DMS53 (cell line): ENCODE measurements at places on chromosomes 11 and 22.

DNA sequence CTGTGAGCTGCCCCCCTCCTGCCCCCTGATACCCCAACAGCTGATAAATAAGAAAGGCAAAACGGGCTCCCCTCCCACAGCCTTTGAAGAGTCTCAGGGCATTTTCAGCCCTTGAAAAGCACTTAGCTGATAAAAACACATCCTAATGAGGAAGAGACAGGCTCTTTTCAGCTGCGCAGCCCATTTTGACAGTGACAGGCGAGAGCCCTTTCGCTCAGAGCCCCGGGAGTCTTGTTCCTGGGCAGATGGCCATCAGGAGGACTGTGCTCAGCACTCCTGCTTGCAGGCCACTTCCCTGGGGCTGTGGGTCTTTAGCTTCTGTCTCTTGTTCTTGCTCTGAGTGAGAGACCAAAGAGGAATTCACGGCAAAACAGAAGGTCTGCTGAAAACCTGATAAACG is 757.2 kb downstream of the BRD1 start:
- DNase-seq = no peak

- no peak for DNase-seq
Measured at GRCh38 chr11:45670386-45671135, 5.1 kb upstream of the CHST1 start.

DNA sequence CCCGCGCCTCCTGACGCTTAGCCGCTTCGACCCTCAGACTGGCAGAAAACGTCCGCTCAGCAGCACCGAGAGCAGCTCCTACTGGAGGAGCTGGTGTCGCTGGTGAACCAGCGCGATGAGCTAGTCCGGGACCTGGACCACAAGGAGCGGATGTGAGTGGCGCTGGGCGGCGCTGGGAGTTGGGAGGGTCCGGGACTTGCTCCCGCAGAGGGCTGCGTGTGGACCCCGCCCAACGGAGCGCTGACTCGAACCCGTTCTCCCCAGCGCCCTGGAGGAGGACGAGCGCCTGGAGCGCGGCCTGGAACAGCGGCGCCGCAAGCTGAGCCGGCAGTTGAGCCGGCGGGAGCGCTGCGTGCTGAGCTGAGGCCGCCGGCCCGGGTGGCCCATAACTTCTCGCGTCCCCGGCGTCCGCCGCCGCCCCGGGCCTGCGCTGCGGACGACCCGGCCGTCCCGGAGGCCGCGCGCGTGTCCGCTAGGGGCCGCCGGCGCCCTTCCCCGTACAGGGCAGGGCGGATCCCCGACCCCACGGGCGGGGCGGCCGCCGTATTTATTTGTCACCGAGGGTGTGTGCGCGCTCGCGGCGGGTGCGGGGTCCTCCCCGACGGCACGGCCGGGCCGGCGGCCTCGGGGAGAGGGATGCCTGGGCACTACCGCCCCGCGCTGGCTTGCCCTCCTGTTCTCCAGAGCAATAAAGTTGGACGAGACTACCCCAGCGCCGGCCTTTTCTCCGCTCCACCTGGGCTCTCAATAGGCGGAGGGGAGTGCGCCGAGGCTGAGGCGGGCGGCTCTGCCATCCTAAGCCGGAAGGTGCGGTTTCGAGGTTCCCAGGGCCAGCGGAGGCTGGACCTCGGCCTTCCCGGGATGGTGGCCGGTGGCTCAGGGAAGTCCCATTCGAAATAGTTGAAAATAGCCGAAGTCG is 3.4 kb downstream of the KCNK7 start:
- DNase-seq = peak; percentile 82

DNA sequence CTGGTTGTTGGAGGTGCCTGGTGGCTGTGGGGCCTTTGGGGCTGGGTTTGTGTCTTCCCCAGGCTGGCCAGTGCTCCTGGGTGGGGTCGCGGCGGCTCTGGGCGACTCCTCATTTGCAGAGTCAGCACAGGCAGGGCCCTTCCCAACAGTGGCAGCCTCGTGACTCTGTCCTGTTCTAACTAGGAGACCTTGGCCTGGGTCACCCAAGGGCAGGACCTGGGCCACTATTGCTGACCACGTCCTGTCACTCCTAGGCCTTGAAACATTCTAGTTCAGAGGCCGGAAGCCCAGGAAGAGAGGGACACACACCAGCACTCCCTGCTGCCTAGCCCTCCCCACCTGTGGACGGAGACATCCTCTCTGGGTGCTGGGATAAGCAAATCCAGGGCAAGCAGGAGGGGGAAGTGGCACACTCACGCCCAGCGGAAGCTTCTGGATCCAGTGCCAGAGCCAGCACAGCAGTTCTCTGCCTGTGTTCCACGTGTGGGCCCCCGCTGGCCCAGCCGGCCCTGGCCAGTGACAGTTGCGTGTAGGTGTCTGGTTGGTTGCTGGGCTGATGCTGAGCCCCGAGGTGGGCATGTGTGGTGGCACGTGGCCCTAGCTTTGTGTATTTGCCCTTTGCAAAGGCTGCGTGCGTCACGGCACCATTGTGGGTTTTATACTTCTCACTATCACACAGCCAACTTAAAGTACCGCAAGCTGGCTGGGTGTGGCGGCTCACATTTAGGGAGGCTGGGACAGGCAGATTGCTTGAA is 4.3 kb upstream of the CHID1 start:
- no peak for DNase-seq

DNA sequence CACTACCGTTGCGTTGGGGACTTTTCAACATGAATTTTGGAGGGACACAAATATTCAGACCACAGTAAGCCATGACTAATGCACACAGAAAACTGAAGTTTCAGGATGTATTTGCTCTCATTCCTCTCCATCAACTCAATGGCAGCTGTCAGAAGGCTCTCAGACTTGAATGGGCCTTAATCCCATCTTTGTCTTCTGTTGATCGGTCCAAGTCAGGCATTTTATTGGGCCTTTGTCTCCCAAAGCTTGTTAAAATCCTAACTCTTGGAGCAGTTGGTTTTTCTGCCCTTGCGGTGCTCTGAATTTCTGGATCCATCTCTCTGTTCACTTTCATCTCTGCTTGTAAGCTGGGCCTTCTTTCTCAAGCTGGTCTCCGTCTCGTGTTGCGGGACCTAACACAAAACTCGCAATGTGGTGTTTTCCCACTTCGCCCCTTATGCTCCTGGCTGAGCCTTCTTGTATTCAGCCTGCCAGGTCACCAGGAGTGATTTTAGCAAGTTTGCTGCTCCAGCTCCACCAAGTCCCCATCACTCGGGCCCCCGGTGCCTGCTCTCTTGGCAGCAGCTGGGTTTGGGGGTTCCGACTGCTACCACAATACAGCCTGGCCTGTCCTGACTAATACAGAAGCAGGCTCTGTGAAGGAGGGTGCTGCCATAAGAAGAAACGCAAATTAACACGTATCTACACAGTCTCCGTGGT is 27.0 kb downstream of the TSPAN32 start:
- no peak for DNase-seq

- DNase-seq = no peak
Measured at GRCh38 chr22:28541137-28541536, 138.5 kb downstream of the TTC28 start.

- peak; percentile 68 for DNase-seq
Measured at GRCh38 chr22:30694171-30694639, 469 bp upstream of the OSBP2 start.

GRCh38 chr11:130437848-130438247 is 9.4 kb upstream of the ADAMTS8 start:
- no peak for DNase-seq

- no peak for DNase-seq
Measured at GRCh38 chr11:17010851-17011420, 3.3 kb downstream of the PLEKHA7 start.

DNA sequence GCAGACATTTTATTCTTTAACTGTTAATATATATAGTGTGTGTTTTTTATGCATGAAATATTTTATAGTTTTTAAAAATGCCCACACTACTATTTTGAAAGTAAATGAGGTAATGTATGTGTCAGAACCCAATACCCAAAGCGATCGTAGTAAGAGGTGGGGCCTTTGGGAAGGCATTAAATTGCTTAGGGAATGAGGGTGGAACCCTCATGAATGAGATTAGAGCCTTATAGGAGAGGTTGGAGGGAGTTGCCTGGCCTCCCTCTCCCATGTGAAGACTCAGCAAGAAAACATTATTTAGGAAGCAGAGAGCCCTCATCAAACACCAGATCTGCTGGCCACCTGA is 11.1 kb downstream of the KLHL35 start:
- no peak for DNase-seq

- no peak for DNase-seq
Measured at GRCh38 chr11:70804139-70804837, 406.0 kb downstream of the CTTN start.

DNA sequence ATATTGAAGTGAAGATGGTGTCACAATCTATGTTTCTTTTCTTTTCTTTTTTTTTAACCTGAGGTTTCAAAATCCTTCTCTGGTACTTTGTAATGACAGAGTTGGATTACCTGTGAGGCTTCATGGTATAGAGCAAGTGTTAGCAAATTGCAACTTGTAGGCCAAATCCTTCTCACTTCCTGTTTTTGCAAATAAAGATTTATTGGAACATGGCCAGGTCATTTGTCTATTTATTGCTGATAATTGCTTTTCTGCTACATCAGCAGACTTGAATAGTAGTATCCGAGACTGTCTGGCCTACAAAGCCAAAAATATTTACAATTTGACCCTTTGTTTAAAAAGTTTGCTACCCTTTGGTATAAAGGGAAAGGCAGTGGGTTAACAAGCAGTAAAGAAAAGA is 1059.4 kb upstream of the CCDC90B start:
- DNase-seq = no peak

DNA sequence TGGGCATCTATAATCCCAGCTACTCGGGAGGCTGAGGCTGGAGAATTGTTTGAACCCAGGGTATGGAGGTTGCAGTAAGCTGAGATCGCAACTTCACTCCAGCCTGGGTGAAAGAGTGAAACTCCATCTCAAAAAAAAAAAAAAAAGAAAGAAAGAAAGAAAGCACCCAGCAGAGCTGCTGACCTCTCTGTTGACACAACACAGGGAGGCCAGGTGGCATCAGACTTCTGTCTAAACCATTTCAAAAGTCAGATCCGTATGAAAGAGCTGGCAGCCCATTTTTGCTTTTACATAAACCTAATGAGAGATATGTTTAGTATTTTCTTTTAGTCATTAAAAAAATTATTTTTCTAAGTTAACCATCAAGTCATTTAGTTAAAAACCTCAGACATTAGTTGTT is 64.4 kb upstream of the RRM1 start:
- peak; percentile 70 for DNase-seq

- DNase-seq = no peak
Measured at GRCh38 chr11:120024586-120024985, 113.3 kb downstream of the TRIM29 start.

- DNase-seq = peak; percentile 15
Measured at GRCh38 chr22:38921806-38922205, 35.6 kb upstream of the APOBEC3A start.

GRCh38 chr11:33443684-33444083 is 186.5 kb downstream of the HIPK3 start:
- no peak for DNase-seq

- DNase-seq = no peak
Measured at GRCh38 chr11:47248304-47248663, 330 bp downstream of the ACP2 start.

DNA sequence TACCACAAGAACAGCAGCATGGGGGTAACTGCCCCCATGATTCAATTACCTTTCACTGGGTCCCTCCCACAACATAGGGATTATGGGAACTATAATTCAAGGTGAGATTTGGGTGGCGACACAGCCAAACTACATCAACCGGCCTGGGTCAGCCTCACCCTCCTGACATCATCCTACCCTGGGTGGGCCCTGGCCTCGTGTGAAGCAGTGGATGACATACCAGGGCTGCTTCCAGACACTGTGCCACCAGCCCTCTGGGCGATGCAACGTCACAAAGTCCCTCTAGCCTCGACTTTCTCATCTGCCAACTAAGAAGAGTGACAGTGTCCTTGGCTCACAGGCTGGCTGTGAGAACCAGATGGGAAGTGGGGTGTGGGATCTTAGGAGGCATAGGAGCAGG is 8.7 kb upstream of the TPCN2 start:
- no peak for DNase-seq

DNA sequence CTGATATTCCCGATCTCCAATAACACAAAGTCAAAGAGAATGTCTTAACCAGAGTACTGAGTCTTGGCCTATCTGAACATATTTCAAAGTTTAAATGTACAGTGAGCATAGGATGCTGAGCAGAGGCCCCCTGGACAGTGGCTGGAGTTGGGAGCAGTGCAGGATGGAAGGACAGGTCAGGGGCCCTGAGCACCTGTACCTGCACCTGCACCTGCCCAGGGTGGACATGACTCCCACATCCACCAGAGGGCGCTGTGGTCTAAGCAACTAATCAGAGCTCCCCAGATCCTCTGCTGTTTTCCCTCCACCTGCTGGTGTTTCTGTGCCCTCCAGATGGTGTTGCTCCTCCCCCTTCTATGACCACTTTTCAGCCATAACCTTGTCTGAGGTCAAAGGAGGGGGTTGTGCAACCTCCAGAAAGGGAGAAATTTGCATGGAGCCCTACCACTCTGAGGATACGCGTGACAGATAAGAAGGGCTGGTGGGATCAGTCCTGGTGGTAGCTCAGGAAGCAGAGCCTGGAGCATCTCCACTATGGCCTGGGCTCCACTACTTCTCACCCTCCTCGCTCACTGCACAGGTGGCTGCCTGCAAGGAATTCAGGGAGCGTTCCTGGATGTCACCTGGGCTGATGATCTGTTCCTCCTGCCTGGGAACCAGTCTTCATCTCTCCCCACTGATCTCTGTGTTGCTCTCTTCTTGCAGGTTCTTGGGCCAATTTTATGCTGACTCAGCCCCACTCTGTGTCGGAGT is 49.1 kb upstream of the VPREB1 start:
- DNase-seq = peak; percentile 92

GRCh38 chr11:15852179-15852578 is 504.2 kb downstream of the SOX6 start:
- DNase-seq = peak; percentile 73

GRCh38 chr22:24005201-24005600 is at the start of gene GSTT4:
Gene GSTT4 (minus strand): TSS chr22:24005453. CDS start chr22:24005356, 97 bp downstream.
- no peak for DNase-seq

DNA sequence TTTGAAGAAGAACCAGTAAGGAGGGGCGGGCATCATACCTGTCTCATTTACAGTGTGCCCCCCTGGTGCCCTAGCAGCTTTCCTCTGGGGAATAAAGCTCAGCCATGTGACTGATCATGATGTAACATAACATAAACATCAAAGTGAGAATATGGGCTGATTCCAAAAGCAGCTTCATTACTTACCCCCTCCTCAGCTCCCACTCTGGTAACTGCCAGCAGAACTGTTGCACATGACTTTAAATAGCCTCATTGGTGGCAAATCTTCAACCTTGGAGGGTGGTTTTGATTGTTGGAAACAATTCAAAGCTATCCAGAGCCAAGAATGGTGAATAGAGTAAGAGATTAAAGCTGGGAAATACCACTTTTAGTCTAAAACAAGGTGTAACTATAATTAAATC is 384.6 kb downstream of the BUD13 start:
- no peak for DNase-seq

DNA sequence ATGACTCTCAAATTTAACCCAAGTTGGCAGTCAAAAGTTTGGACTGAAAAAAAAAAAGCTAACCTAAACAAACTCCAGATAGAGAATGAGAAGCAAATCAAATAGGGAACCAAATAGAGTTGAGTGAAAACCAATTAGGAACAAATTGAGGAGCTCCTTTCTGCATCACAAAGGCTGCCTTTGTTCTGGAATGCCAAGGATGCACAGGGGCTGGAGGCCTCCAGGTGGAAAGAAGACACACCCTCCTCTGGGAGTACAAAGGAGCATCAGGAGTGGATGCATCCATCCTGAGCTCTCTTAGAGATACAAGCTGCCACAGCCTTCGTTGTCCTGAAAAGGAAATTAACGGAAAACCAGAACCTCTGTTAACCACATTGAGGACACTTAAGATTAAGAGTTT is 73.3 kb downstream of the MRGPRX1 start:
- DNase-seq = no peak
